Hindlimb muscle (tissue), 1 donor: ENCODE measurements at places on chromosomes 1 and 21.

DNA sequence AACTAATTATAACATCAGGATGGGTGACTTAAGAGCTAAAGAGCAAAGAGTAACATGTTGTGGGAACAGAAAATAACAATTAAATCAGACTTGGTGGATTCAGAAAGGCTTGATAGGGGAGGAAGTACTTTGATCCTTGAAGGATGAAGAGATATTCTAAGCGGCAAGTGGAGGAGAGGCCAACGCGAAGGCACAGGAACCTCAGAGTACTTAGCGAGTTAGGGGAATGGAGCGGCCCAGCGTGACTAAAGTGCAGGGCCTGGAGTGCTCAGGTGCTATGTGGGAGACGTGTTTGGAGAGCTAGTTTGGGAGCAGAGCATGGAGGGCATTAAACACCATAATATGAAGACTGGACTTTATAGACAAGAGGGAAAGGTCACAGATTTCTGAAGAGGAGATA lies 64.3 kb downstream of the ADCY10 start:
- no peak for DNase-seq

- DNase-seq: no peak
Measured at GRCh38 chr1:181655756-181656155, 172.4 kb downstream of the CACNA1E start.

- no peak for DNase-seq
Measured at GRCh38 chr1:201562257-201562656, 23.3 kb downstream of the NAV1 start.

DNA sequence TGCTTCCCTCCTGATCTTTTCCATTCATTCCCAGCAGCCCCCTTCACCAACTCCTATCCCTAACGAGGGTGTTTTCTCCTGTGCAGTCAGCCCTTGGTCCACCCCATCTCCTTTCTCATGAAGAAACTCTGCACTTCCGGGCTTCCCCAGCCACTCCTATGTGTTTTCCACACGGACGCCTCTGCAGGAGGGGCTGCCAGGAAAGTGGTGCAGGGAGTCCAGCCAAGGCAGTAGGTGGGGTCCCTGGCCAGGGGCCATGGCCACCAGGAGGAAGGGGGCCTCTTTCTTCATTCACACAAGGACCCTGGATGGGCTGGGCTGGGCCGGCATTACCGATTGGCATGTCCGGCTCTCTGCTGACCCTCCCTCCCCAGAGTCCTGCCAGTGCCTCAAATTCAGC lies 72.8 kb upstream of the EFHD2 start:
- no peak for DNase-seq

DNA sequence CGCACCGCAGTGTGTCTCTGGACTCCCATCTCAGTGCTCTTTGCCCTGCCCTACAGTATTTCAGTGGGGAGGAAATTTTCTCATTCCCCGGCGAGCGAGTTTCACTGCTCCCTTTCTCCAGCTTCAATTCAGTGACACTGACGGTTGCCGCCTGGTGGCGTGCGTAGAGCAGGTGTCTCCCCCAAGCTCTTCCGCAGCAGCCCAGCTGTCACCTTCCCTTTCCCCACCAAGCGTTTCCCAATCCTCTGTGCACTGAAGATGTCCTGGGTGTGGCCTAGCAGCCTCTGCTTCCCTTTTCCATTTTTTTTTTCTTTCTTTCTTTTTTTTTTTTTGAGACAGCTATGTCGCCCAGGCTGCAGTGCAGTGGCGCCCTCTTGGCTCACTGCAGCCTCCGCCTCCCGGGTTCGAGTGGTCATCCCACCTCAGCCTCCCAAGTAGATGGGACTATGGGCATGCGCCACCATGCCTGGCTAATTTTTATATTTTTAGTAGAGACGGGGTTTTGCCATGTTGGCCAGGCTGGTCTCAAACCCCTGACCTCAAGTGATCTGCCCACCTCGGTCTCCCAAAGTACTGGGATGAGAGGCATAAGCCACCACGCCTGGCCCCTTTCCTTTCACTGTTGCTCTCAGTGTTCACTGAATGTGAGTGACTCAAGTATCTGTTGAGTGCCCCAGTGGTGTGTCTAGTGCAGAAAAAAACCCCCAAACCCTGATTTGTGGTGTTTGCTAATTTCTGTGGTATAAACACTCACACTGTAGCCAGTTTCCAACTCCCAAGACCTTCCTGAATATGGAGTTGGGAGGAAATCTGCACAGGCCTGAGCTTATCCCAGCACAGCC lies 30.1 kb downstream of the TNFRSF1B start:
- DNase-seq: no peak

DNA sequence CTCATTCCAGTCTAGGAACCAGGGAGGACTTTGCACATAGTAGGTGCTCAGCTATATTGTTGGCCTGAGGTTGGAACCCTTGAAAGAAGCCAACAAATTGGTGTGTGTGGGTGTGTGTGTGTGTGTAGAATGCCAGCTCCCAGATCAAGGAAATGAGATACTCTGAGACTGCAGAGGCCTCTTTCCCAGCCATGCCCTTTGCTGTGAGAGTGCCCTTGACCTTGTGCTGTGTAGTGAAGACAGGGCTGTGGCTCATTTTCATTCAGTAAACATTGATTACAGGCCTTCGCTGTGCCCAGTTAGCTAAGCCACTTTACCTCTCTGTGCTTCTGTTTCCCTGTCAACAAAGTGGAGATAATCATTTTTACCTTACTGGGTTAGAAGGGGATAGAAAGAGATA lies 3.2 kb downstream of the CYP4B1 start:
- DNase-seq: no peak
